ENCODE measurements at places on chromosomes 6 and 20. TPM values are rescaled to one million over a fixed set of nuclear protein-coding genes. Genes with fewer than 3 reads are reported as not detected.

The SIRPG gene
- 2.5 TPM for total RNA-seq

The RPP21 gene
- total RNA-seq, result 34.5 TPM

DNA sequence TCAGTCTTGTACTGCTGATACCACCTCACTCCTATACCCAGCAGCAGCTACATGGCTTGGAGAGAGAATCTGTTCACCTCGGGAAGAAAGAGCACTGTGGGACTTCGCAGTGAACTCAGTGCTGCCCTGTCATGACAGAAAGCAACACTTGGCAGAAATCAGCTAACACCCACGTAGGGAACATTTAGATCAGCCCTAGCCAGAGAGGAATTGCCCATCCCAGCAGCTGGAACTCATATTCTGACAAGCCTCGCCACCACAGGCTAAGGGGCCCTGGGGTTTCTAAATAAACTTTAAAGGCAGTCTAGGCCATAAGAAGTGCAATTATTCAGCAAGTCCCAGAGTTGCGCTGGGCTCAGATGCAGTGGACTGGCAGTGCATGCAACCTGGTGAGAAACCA lies 1266.8 kb downstream of the GRIK2 start:
- peak; percentile 4 for DNase-seq

- DNase-seq, result peak; percentile 6
Observed at GRCh38 chr20:20680991-20681508, 31.4 kb downstream of the RALGAPA2 start.

DNA sequence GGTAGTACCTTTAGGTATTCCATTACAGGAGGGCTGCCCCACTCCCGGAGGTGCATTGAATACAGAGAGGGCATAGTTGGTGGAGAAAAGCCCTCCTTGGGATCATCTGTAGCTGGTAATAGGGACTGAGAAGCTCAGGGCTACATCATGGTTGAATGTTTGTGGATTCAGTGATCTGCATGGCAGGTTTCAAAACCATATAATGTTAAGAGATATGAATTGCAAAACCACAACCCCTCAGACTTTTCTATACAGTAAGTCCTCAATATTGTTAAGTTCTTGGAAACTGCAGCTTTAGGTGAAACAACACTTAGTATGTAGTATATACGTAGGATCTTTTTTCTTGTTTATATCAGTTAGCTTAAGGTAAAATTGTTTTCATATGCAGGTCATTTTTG lies 11.3 kb downstream of the TULP4 start:
- no peak for DNase-seq

DNA sequence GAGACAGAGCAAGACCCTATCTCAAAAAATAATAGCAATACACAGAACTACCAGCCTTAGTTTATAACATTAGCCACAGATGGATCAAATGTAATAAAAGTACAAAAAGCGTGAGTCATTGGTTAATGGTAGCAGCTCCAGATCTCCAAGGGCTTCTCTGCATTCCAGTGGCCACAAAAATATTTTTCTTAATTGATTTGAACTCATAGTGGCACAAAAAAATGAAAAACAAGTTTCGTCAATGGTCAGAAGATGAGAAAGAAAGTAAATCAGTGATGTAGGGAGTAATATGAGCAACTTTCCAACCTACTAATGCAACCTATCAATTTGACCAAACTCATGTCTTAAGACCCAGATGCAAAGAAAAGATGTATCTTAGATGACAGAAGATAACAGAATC lies 79.6 kb downstream of the CEP57L1 start:
- no peak for DNase-seq

DNA sequence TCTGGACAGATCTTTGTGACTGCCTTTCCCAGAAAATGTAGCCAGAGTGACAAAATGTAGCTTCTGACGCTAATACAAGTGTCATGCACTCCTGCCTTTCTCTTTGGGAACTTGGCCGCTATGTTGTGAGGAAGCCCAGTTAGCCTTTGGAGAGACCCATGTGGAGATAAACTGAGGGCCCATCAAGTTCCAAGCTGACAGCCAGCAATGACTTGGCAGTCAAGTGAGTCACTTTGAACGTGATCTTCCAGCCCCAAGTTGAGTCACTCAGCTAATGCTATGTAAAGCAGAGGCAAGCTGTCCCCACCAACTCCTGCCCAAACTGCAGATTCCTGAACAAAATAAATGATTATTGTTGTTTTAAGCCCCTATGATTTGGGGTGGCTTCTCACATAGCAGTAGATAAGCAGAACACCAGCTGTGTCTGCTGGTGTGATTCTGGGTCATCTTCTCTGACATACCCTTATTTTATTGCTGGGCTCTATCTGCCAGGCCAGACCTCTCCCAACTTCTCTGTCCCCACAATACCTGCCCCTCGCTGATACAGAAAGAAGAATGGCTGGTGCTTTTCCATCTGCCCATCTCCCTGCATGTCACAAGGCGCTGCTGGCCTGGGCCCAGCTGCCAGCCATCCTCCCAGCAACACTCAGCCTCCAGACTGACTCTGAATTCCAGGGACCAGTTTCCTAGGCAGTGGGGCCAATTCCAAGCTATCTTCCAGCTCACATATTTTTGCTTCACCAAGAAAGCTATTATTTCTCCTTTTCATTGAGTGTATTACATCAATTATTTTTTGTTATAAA lies 274.8 kb downstream of the LRFN2 start:
- DNase-seq, result no peak

- no peak for DNase-seq
Observed at GRCh38 chr6:30168741-30169140, 5.4 kb downstream of the TRIM15 start.

GRCh38 chr6:158669145-158670035 lies 19.5 kb downstream of the SYTL3 start:
- no peak for DNase-seq

Measured in kidney (tissue), 22 donors.